Kidney epithelial cell (primary cell): ENCODE measurements at places on chromosomes 1 and 21. TPM values are rescaled to one million over a fixed set of nuclear protein-coding genes. Genes with fewer than 3 reads are reported as not detected.

LCE3E gene
- not detected in 2 replicates for total RNA-seq

KCNJ9 gene
- not detected in 2 replicates for total RNA-seq

WNT3A gene
- total RNA-seq: not detected in 2 replicates

POGK gene
- total RNA-seq: 45.6 and 45.8 TPM in 2 replicates

PTPRF gene
- 297 and 346 TPM in 2 replicates for total RNA-seq

VSIG8 gene
- 0.07 TPM in 1 of 2 replicates, not detected in the other for total RNA-seq

PDZK1 gene
- 0.62 TPM in 1 of 2 replicates, not detected in the other for total RNA-seq

LAMC1 gene
- 172 and 207 TPM in 2 replicates for total RNA-seq

CHRNB2 gene
- total RNA-seq: 2.5 and 3.1 TPM in 2 replicates

DYRK3 gene
- total RNA-seq: 14.8 and 17.9 TPM in 2 replicates

ADAMTS1 gene
- total RNA-seq: 27.1 and 32.9 TPM in 2 replicates

SPRR1A gene
- not detected in 2 replicates for total RNA-seq

OR6K3 gene
- not detected in 2 replicates for total RNA-seq

MIER1 gene
- total RNA-seq: 22.2 and 27.8 TPM in 2 replicates

TBCE gene
- total RNA-seq: 21.8 and 24.7 TPM in 2 replicates

CFAP141 gene
- total RNA-seq: not detected in 2 replicates

RAB29 gene
- total RNA-seq: 21.6 and 24.4 TPM in 2 replicates

NAXE gene
- total RNA-seq: 83.8 and 115 TPM in 2 replicates

C1orf210 gene
- 4.8 and 6.6 TPM in 2 replicates for total RNA-seq

GBP6 gene
- 0.21 and 1.1 TPM in 2 replicates for total RNA-seq

LRRC39 gene
- total RNA-seq: 0.08 and 0.41 TPM in 2 replicates

CD101 gene
- 0.08 and 0.75 TPM in 2 replicates for total RNA-seq

RXFP4 gene
- total RNA-seq: not detected in 2 replicates

KRTAP12-2 gene
- not detected in 2 replicates for total RNA-seq

PAQR6 gene
- total RNA-seq: 2.5 TPM in 2 replicates

OR6Y1 gene
- total RNA-seq: not detected in 2 replicates

ZNF695 gene
- total RNA-seq: 2.2 and 2.9 TPM in 2 replicates

SNX27 gene
- 18.1 and 18.8 TPM in 2 replicates for total RNA-seq

OLFM3 gene
- 0.13 TPM in 1 of 2 replicates, not detected in the other for total RNA-seq

HENMT1 gene
- 5.1 and 6.6 TPM in 2 replicates for total RNA-seq

C8B gene
- not detected in 2 replicates for total RNA-seq

SYPL2 gene
- 0.14 and 1.2 TPM in 2 replicates for total RNA-seq

C1orf146 gene
- not detected in 2 replicates for total RNA-seq

CTSS gene
- 9.0 and 12.2 TPM in 2 replicates for total RNA-seq

SMPDL3B gene
- total RNA-seq: 20.1 and 23.3 TPM in 2 replicates

TBX19 gene
- 2.9 and 4.7 TPM in 2 replicates for total RNA-seq

BRINP2 gene
- total RNA-seq: 0.07 TPM in 1 of 2 replicates, not detected in the other
